Kidney (tissue), 22 donors: ENCODE measurements at places on chromosomes 7 and 10. TPM values are rescaled to one million over a fixed set of nuclear protein-coding genes. Genes with fewer than 3 reads are reported as not detected.

Gene GRM3
- polyA plus RNA-seq, result not detected

Gene SPAM1
- not detected for polyA plus RNA-seq

Gene ITGA8
- 10.8 TPM for polyA plus RNA-seq

Gene TBATA
- polyA plus RNA-seq, result 1.9 TPM

Gene COL1A2
- 51.4 TPM for polyA plus RNA-seq

Gene DLX6
- not detected for polyA plus RNA-seq

Gene GALNT11
- polyA plus RNA-seq, result 116 TPM

Gene AGBL3
- 2.1 TPM for polyA plus RNA-seq

Gene FEZF1
- polyA plus RNA-seq, result not detected
